ENCODE measurements at places on chromosomes 1 and 21.

DNA sequence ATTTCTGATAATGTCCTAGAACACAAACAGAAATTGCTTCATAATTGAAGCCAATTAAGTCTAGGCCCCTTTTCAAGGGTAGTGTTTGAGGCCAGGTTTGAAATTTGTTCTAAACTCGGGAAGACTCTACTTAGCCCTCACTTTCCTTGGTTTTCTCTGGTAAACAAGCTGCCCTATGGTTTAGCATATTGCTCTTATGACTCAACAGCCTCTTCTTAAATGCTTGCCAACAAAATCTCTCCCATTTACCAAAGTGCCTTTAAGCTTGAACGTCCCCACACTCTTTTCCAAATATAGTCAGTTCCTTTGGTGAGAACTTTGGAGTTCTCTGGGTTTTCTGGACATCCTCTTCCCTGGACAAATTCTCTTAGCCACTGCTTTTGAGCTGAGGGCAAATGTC, 5.8 kb upstream of the LCE6A start:
- no peak for DNase-seq

- no peak for DNase-seq
Observed at GRCh38 chr1:213568929-213569815, 418.6 kb upstream of the PROX1 start.

GRCh38 chr21:29671728-29672127, 268.1 kb downstream of the GRIK1 start:
- DNase-seq: no peak

DNA sequence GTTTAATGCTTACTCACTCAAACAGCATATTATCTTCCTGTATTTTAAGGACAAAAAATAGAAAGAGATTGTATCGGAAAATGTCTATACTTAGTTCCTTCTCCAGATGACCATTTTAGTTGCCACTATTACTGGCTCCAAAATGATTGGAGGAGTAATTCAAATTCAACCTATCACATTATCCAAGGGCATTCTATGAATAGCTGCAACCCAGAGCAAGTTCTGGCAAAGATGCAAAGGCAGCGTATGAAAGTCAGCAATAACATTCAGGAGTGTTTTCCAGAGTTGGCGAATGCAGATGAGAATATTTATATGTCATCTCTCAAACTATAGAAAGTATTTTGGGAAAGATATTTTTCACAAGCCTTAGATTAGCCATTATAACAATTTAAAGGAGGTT, 389.8 kb upstream of the ADGRL2 start:
- DNase-seq: no peak

- no peak for DNase-seq
Observed at GRCh38 chr1:44425341-44426082, 20.5 kb downstream of the RNF220 start.

- DNase-seq: peak; percentile 36
Observed at GRCh38 chr1:12434174-12434573, 183.8 kb downstream of the DHRS3 start.

DNA sequence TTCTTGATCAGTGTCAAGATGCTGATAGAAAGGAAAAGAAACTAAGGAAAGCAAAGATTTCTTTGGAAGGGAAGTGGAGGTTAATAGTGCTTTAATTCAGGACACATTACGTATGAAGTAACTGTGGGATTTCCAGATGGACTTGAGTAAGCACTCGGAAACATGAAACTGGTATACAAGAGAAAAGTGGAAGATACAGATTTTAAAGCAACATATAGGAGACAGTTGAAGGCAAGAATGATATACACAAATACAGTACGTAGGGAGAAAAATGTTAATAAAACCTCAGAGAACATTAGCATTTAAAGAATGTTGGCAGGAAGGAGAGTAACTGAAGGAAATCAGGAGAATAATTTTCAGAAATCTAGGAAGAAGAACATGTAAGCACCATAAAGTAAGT, 730.9 kb upstream of the ADGRL2 start:
- no peak for DNase-seq

GRCh38 chr1:43602990-43603389, 47.0 kb upstream of the KDM4A start:
- no peak for DNase-seq

GRCh38 chr1:244002721-244003120, 48.4 kb upstream of the ZBTB18 start:
- no peak for DNase-seq

GRCh38 chr1:234841710-234842231, 231.8 kb upstream of the IRF2BP2 start:
- no peak for DNase-seq

DNA sequence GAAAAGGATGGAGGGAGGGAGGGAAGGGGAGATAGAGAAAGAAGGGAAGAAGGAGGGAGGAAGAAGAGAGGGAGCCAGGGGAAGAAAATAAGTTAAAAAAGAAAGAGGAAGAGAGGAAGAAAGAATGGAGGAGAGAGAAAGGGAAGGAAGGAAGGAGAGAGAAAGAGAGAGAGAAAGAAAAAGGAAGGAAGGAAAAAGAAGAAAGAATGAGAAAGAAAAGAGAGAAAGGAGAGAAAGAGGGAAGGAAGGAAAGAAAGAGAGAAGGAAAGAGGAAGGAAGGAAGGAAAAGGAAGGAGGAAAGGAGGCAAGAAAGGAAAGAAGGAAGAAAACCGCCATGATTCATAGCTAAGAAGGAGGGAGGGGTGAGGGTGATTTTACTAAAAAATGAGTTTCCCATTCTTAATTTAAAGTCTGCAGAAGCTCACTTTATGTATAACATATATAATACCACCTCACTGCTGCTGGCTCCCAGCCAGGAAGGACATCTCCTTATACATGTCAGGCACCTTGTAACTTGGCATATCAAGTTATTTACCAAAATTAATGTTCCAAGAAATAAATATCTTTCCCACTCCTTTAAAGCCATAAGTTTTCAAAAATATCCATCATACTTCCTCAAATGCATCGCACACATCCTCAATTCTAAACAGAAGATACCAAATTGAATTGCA, 46.0 kb upstream of the OLIG2 start:
- DNase-seq: no peak

Data from activated effector memory CD4-positive, alpha-beta T cell treated with Interleukin-2 at 50 U/mL for 16 hours (primary cell).